ENCODE measurements at places on chromosomes 5 and 9.

DNA sequence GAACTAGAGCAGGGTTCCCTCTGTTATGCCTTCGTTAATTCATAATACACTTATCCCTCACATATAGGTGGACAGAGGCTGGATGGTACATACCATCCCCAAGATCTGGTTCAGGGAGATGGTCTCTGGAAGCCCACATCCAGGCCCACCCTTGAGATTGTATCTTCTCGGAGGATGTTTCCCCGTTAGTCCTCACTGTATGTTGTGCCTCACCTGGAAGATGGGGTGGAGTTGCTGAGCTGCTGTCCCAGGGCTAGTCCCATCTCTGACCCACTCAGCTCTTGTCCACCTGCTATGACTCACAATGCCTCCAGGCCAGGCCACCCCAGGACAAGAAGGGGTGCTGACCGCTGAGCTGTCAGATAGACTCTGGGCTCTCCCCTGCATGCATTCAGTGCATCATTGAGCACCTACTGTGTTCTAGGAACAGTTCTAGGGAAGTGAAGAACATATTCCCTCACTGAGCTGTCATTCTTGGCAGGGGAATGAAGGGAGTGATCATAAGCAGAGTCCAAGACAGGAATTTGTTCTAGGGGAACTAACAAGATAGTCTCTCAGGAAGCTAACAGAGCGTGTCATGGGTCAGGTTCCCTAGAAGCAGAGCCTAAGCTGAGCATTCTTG, at the start of gene CBY3:
TSS of gene CBY3 (minus strand) at position 255 of the 622 bp plus-strand sequence. CDS start at position 139, 116 bp downstream.
- no peak for DNase-seq

DNA sequence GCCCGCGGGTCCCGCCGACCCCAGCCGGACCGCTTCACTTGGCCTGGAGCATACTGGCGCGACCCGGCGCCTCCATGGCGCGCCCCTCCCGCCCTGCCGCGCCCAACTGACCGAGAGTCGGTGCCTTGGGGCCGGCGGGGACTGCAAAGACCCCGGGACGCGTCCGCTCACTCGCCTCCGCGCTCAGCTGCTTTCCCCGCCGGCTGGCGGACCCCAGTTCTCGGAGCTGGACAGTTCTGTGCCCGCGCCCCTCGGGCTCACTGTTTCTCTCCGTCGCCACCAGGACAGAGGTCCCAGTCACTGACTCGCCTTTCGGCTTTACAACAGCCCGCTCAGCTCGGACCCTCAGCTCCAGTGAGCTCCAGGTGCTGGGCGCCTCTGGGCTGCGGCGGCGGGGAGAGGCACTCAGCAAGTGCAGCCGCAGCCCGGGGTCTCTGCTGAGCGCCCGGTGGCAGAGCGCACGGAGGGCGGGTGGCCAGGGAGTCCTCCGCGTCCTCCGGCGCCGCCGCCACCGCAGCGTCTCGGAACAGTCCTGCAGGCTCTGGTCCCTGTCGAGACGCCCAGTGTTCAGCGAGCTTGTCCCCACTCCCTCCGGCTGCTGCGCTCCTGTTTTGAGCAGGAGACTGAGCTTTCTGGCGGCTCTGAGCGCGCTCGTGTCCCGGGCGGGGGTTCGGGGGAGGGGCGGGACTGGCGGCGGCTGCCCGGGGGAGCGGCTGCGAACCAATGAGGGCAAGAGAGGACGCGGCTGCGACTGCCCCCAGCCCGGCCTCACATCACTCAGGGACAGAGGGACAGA, at the start of gene SMIM32:
TSS of gene SMIM32 (minus strand) at position 637 of the 796 bp plus-strand sequence. CDS start 638 bp downstream, outside the sequence.
- DNase-seq: no peak

GRCh38 chr5:87877495-87877894, 391.1 kb downstream of the TMEM161B start:
- DNase-seq: no peak

DNA sequence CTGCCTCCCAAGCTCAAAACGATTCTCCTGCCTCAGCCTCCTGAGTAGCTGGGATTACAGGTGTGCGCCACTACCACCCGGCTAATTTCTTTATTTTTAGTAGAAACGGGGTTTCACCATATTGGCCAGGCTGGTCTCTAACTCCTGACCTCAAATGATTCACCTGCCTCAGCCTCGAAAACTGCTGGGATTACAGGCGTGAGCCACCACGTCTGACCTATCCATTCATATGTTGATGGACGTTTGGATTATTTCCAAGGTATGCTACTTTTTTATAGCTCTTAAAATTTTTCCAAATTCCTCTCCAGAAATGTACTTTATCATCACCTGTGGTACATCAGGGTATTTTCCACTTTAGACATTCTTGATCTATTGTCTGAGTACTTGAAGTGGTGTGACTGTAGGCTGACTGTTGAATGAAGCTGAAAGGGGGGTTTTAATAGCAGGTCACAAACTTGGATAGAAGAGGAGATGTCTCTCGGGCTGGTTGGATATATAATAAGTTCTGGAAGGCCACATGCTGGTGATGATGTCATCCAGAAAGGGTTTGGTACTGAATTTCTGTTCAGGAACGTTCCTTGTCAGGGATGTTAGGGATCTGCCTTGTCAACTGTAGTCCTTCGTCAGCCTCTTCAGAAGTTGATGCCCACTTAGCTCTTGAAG, 7.4 kb downstream of the CTNNA1 start:
- DNase-seq: no peak

DNA sequence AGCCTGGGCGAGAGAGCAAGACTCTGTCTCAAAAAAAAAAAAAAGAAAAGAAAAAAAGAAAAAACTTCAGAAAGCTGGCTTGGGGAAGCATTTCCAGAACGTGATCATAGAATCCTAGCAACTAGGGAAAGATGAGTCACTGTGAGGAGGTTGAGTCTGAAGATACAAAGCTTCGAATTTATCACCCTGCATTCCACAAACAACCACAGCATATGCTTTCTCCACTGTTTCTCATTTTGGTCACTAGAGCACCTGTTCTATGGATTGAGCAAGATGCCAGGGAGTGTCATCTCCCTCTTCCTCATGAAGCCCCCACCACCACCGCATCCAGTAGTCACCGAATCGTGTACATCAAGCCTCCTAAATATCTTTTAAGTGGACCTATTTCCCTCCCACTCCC, 37.9 kb downstream of the SEMA5A start:
- peak; percentile 59 for DNase-seq

GRCh38 chr5:37717613-37718431, 122.0 kb downstream of the GDNF start:
- peak; percentile 82 for DNase-seq

GRCh38 chr5:118597543-118597942, 390.8 kb downstream of the DTWD2 start:
- no peak for DNase-seq

DNA sequence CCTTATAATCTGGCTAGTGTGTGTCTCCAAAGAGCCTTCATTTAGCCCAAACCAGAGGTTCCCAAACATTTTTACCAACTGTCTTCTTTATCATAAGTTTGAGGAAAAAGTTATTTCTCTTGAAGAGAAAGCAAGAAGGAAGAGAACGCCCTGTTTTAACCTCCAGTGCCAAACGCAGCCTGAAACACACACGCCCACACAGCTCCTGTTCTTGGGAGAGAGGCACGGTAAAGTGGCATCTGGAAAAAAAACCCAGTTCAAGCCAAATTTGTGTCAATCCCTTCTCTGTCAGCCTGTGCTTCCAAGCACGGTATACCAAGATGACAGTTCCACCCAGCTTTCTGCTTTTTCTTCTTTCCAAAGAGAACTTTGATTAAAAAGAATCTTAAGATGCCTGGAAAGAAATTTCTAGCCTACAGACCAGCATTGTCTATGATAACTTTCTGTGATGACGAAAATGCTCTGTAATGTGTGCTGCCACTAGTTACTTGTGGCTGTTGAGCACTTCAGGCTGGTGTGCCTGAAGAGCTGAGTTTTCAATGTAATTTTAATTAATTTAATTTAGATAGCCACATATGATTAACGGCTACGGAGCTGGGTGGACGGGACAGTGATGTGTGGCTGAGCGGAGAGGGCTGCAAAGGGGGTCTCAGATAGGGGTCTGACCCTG, 62.3 kb downstream of the ACER2 start:
- no peak for DNase-seq

- no peak for DNase-seq
Measured at GRCh38 chr5:144276034-144276822, 105.6 kb downstream of the KCTD16 start.

Measured in urothelium cell line (cell line).